ENCODE measurements at places on chromosomes 5 and 9. TPM values are rescaled to one million over a fixed set of nuclear protein-coding genes. Genes with fewer than 3 reads are reported as not detected.

DNA sequence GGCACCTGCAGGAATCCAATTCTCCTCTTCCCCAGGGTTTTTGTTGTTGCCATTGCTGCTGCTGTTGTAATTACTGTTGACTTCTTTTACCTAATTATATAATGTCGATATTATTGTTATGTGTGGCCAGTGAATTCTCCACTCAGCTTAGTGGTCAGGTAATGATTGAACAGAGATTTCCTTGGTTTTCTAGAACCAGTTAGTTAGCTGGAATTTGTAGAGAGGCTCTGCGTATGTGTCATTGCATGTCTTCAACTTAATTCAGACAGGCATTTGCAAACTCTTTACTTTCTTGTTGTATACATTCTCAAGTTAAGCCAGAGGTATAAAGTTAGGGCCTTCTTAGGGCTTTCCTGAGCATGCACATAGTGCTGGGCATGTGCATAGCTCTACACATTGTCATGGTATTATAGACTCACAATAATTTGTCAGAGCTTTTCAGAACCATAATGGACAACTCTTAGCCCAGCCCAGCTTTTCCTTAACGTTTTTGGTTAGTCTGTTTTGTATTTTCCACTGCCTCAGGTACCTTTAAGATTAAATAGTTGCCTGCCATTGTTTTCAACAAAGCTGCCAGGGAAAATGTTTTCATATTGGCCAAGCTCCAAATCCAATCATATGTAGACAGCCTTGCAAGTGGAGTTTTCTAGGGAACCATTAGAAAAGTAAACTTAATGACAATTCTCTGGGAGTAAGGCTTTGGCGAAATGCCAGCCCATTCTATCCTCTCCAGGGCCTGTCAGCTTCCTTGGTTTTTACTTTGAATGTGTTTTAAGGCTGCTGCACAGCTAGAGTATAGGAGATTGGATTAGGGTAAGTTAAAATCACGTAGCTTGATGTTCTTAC lies 68.1 kb downstream of the UBE2R2 start:
- peak; percentile 2 for DNase-seq

DNA sequence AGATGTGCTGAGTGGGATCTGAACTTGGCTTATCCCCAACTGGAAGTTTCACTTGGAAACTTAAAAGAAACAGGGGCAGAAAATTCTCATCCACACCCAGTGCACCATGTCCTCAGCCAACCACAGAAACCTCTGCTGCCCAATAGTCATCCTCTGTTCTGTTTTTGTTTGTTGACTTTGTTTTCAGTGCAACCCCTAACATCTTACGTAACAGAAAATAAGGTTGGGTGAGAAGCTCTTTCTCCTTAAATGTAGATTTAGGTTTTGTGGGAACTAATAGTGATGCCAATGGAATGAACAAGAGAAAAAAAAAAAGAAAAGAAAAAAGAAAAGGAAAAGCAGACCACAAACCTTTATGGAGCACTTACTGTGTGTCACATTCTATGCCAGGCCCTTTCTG lies 262.8 kb downstream of the PAPPA start:
- DNase-seq = no peak

- no peak for DNase-seq
These were observed 27.0 kb downstream of the AQP7 start for GRCh38 chr9:33375238-33375840.

DNA sequence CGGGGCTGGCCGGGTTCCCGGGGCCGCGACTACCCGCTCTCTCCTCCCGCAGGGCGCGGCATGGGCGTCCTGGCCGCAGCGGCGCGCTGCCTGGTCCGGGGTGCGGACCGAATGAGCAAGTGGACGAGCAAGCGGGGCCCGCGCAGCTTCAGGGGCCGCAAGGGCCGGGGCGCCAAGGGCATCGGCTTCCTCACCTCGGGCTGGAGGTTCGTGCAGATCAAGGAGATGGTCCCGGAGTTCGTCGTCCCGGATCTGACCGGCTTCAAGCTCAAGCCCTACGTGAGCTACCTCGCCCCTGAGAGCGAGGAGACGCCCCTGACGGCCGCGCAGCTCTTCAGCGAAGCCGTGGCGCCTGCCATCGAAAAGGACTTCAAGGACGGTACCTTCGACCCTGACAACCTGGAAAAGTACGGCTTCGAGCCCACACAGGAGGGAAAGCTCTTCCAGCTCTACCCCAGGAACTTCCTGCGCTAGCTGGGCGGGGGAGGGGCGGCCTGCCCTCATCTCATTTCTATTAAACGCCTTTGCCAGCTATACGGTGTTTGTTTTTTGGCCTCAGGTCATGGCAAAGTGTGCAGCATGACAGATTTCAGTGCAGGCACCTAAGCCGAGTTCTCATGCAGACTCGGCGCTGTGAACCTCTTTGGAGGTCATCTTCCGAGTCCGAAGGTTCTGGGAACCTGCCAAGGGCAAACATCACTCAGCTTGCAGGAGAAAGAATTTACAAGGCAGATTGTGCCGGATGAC lies 516 bp downstream of the MRPL41 start:
- DNase-seq = no peak

DNA sequence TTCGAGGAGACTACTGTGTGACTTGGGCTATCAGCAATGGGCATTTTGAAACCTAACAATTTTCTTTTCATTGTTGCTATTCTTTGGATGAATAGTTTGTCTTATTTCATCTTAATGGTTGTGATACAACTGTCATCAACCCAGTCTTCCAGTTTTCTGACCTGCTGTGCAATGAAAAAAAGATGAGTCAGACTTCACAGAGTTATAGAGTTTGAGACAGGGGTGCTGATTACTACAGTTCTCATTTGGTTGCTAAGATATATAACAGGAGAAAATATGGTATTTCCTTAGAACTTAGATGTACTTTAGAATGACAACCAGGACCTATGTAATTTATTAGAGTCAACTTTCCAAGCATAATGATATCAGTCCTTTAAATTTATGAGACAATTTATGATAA lies 564.4 kb upstream of the NUDT12 start:
- DNase-seq = no peak

The NSG2 gene
- total RNA-seq = not detected

DNA sequence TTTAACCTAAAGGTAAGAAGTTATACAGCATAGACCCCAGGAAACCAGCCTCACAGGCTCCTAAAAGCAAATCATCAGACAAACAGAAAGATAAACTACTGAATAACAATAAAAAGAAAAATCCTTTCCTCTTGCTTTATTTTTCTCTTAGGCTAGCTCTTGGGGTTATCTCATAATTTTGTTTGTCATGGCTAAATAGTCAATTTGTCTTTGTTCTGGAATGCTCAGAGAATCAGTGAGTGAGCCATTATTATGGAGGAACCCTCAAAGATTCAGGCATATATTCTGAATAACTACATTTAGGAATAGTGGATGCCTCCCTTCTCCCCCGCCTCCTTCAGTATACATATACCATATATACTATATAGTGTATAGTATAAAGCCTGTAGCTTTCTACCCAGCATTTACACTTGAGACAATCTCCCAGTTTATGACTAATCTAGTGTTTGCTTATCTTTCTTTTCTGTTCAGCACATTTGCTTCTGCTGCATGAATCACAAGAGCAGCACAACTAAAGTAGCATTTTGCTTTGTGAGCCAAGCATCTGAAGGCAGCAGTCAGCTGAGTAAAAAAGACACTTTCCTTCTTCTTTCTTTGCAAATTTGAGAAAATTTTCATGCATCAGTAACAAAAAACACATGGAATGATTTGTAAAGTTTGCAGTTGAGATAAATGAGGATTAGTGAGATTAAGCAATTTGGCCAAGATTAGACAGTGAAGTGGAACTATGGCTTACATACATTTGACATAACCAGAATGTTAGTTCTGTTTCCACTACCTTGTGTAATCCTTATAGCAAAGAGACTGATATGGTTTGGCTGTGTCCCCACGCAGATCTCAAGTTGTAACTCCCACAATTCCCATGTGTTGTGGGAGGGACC lies 45.3 kb upstream of the PPP3R2 start:
- no peak for DNase-seq

GRCh38 chr9:93245437-93245970 lies 61.6 kb downstream of the WNK2 start:
- peak; percentile 70 for DNase-seq

- no peak for DNase-seq
These were observed 39.6 kb upstream of the ANKRD55 start for GRCh38 chr5:56272765-56273164.

GRCh38 chr9:28301281-28301680 lies 728.0 kb upstream of the C9orf72 start:
- no peak for DNase-seq

GRCh38 chr5:34915856-34916192 lies 313 bp downstream of the BRIX1 start:
- no peak for DNase-seq

- DNase-seq = no peak
These were observed 72.0 kb downstream of the PDE8B start for GRCh38 chr5:77282337-77283027.

The TUSC1 gene
- total RNA-seq = 0.88 TPM

DNA sequence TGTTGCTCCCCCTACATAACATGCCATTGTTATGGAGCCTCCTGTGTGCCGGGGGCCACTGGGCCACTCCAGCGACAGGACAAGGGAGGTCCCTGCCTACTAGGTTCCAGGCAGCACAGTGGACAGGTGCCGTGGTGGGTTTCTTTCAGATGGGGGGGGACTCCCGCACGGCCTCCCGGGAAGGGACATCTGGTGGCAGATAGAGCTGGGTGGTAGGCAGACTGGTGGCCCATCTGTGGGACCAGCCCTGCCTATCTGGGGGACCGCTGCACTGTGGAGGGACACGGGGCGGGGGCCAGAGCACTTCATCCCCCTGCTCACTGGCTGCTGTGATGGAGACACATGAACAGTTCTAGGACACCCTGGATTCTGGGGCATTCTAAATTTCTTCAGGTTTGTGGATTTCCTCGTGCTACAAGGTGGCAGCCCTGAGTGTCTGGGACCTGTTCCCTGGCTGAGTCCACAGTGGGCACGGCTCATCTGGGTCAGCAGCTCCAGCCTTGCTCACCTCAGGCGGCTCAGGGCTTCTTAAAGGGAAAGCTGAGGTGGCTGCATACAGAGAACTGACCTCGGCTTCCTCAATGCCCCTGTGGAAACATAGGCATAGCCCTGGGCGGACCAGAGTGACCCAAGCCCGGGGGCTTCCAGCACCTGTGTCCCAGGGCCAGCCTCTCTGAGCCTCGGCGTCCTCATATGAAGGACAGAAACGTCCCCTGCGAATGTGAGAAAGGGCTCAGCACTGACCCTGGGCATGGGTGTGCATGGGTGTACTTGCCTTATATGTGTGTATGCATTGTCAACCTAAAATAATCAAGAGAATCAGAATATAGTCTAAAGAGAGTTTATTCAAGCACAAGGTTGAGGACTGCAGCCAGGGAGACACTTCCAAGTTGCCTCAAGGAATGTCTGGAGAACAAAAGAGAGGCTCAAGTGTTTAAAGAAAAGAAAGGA lies 22.5 kb downstream of the FGD3 start:
- no peak for DNase-seq

DNA sequence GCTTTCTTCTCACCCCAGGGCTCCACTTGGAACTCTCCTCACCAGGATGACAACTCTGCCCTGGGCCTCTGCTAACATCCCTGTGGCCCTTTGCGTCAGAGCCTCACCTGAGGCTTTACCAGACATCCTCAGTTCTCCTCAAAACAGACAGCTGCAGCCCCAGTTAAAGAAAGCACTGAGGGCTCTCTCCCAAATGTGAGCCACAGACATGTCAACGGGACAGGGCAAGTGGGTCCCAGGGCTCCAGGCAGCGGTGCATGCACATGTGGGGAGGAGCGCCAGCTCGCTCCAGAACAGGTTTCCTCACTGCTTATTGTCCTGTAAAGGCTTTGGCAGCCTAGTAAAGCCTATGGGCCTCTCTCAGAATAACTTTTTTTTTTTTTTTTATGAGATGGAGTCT lies 37.3 kb downstream of the IPPK start:
- DNase-seq = no peak

GRCh38 chr9:124708633-124709291 lies 62.3 kb downstream of the NR6A1 start:
- peak; percentile 47 for DNase-seq

DNA sequence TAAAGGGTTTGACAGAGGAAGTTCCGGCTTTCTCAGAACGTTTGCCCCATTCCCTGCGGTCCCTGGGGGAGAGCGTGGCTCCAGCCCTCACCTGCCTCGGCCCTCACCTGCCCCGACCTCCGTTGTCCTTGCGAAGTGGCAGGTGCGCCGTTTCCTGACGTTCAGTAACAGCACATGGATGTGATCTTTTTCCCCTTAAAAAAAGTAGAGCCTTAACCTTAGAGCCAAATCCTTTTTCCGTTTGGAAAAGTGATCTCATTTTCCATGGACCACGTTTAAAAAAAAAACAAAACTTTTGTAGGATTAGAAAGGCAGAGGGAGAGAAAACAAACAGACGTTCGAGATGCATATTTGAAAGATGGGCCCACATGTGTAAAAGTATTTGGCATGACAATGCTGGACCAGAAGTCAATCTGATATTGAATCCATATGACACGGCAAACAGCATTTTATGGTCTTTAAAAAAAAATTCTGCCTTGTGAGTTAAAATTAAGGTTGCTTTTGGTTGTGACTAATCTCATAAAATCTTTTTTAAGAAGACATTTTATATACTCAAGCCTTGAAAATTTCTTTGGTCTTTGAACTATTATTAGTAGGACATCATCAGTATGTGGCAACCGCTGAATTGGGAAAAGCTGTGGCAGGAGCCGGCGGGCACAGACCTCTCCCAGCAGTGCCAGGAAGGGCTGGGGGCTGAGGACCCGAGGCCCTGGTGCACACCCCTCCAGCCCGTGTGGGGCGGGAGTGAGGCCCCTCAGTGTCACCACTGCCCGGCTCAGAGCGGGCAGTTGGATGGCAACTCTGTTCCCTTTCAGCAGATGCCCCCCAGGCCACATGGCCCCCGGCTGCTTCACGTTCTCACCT lies 42.5 kb upstream of the EXOC3 start:
- no peak for DNase-seq

DNA sequence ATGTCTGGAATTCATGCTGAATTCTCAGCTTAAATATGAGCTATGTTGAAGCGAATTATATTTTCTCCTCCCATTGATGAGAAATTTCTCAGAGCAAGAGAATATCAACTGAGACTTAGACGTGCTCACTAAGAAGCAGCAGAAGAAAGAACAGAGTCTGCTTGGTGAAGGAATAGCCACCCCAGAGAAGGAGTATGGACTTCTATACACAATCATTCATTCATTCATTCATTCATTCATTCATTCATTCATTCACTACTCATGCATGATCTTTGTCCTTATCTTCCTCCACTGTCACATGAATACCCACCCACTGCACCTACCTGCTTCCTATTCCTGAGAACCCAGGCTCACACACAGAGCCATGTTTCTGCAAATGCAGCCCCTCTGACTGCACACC lies 206.6 kb downstream of the DEPDC1B start:
- DNase-seq = no peak

- DNase-seq = no peak
These were observed 29.2 kb upstream of the IL31RA start for GRCh38 chr5:55821731-55822512.
